ENCODE measurements at places on chromosomes 7 and 10.
A peak's percentile ranks its signal among the peaks of the same experiment; 100 is the strongest.

GRCh38 chr10:15795036-15795792 is 65.1 kb downstream of the MINDY3 start:
- no peak for DNase-seq

- peak; percentile 49 for DNase-seq
Measured at GRCh38 chr7:50369143-50370026, 64.9 kb downstream of the IKZF1 start.

- DNase-seq: peak; percentile 33
Measured at GRCh38 chr7:116786791-116787443, 75.5 kb upstream of the CAPZA2 start.

DNA sequence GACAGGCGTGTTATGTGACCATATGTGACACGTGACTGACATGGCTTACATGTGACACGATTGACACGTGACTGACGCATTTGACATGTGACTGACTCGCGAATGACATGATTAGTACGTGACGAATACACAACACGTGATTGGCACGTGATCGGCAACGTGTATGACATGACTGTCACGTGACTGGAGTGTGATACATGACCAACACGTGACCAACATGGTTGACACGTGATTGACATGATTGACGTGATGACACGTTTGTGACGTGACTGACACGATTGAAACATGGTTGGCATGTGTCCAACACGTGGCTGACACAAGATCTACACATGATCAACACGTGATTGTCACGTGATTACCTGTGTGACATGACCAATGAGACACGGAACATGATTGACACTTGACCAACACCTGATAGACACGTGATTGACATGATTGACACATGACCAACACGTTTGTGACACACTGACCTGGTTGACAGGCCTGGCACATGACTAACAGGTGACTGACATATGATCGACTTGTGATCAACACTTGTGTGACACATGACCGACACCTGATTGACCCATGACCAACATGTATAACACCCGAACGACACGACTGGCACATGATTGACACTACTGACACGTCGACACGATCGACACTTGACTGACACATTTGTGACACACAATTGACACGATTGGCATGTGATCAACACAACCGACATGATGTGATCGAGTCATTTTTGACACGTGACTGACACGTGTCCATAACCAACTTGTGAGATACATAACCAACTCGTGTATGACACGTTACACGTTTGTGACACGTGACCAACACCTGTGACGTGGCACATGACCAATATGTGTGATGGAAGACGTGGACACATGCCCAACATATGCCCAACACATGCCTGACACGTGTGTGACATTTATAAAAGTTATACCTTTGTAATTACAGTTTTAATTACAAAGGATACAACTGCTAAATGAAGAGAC is 21.1 kb downstream of the CRPPA start:
- DNase-seq: no peak

GRCh38 chr10:70974351-70974901 is 86.1 kb upstream of the PCBD1 start:
- no peak for DNase-seq

GRCh38 chr7:129093867-129094456 is 39.1 kb upstream of the TNPO3 start:
- DNase-seq: no peak

GRCh38 chr10:111360260-111360925 is 283.6 kb downstream of the ADRA2A start:
- peak; percentile 63 for DNase-seq

DNA sequence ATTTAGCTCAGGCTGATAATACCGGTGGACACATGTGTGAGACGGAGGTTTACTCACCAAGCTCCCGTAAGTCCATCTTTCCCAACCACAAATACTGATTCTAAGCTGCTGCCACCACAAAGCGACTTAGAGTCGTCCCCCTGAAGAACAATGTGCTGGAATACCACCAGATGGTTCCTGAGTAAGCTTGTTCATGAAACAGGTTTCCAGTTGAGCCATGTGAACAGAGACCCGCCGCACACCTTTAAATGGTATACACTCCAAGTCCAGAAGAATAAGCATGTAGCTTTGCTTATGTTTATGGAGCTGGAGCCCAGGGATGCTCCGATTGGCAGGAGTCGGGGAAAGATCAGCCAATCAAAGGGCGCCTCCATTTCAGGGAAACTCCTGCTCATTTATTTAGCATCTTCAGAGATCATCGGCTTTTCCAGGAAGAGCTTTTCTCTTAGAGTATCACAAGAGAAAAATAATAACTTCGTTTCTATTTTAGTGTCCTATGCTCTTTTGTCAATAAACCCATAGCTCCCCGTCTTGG is 261.6 kb upstream of the AOAH start:
- no peak for DNase-seq

- DNase-seq: no peak
Measured at GRCh38 chr10:93629647-93630305, 17.4 kb downstream of the PDE6C start.
